ENCODE measurements at places on chromosomes 2 and 18. TPM values are rescaled to one million over a fixed set of nuclear protein-coding genes. Genes with fewer than 3 reads are reported as not detected.

GRCh38 chr2:202687276-202687675 is 52.5 kb downstream of the FAM117B start:
- no peaks in the 10 kb centered on the region for H3K36me3 ChIP-seq
- H3K27ac ChIP-seq = no peak overlapping the region
- H3K27me3 ChIP-seq = no peaks in the 10 kb centered on the region

DNA sequence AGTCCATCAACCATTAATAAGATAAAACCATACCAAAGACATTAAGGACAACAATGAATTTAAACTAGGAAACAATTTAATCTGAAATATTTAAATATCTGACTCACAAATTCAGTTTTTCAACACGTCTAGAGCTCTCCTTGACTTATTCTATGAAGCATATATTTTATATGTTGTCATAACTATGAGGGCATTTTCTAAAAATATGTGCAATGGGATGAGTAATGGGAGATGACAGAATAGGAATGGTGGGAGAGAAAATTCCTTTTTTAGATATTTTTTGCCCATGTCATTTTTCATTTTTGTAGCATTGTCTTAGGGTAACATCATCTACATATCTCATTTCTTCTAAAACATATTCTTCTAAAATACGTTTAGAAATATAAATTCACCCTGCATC is 79.2 kb upstream of the CDH2 start:
- H3K36me3 ChIP-seq = no peaks in the 10 kb centered on the region
- DNase-seq = no peak
- H3K4me1 ChIP-seq = no peaks in the 10 kb centered on the region
- H3K27me3 ChIP-seq = no peaks in the 10 kb centered on the region
- H3K4me3 ChIP-seq = no peak overlapping the region

DNA sequence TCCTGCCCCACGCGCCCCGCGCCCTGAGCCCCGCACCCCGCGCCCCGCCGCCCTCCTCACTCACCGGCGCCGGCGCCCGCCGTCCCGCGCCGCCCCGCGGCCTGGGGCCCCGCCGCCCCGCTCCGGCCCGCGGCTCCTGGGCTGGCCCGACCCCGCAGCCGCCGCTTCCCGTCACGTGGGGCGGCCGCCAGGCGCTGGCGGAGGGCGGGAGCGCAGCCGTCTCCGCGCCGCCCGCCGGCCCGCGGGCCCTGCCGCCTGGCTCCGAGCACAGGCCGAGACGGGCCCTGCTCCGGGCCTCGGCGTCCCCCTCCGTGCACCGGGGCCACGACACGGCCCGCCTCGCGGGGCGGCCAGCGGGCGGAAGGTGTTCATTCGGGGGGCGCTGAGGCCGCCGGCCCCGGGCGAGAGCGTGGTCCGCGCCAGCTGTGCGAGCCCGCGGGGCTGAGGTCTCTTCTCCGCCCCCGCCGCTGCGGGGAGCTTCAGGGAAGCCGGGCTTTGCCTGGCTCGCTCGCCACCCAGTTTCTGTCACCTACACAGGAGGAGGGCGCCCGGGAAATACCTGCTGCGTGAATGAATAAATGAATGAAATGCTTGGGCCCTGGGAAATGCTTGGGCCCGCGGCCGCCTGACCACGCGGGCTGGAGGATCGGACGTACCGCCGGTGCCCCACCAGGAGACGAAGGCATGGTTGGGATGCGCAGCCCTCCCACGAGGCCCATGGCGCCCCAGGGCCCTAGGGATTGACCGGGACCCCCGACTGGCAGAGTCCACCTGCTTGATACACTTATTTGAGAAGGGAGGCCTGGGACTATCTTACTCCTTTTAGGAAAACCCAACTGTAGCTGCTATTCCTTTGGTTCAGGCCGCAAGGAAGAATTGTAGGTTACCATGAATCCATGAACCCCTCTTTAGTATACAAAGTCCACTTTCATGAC is at the start of gene TGFBRAP1:
Gene TGFBRAP1 (minus strand): TSS at position 175 of the 935 bp plus-strand sequence. CDS start 21,434 bp downstream, outside the sequence.
- H3K27me3 ChIP-seq = peaks cover 14% of the 10 kb centered on the region
- peak; percentile 71 for DNase-seq
- peak within 1 kb of the TSS; percentile 68 for H3K4me3 ChIP-seq
- H3K27ac ChIP-seq = no peak within 1 kb of the TSS
- H3K4me1 ChIP-seq = peaks cover 12% of the 10 kb centered on the region
- H3K36me3 ChIP-seq = no peaks in the 10 kb centered on the region

- DNase-seq = no peak
- H3K36me3 ChIP-seq = no peaks in the 10 kb centered on the region
- peaks cover 22% of the 10 kb centered on the region for H3K4me1 ChIP-seq
- H3K27ac ChIP-seq = no peak overlapping the region
These were observed 180.3 kb upstream of the SMAD2 start for GRCh38 chr18:48110797-48111196.

DNA sequence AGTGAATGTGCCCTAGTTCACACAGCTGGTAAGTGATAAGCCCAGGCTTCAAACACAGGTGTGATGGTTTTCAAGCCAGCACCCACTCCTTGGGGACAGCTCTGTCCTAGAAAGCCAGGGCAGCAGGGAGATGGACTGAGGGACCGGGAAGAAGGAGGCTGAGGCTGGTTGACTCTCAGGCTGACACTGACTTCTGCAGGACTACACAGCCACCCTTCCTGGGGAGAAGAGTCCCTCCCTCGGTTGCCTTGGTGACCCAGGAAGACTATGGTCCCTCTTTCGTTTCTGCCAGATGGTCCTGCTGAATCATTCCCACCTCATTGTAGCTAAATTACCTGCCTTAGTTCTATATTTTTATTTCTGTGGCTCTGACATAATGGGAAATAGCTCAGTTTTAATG is 11.3 kb upstream of the FSHR start:
- DNase-seq = no peak
- no peaks in the 10 kb centered on the region for H3K36me3 ChIP-seq
- no peak overlapping the region for H3K4me3 ChIP-seq
- peaks cover 19% of the 10 kb centered on the region for H3K4me1 ChIP-seq
- no peak overlapping the region for H3K27ac ChIP-seq

- H3K4me3 ChIP-seq = no peak overlapping the region
- H3K36me3 ChIP-seq = no peaks in the 10 kb centered on the region
- H3K27ac ChIP-seq = no peak overlapping the region
- no peaks in the 10 kb centered on the region for H3K27me3 ChIP-seq
- H3K4me1 ChIP-seq = no peaks in the 10 kb centered on the region
These were observed 97.6 kb downstream of the NDUFA10 start for GRCh38 chr2:239927424-239927981.

DNA sequence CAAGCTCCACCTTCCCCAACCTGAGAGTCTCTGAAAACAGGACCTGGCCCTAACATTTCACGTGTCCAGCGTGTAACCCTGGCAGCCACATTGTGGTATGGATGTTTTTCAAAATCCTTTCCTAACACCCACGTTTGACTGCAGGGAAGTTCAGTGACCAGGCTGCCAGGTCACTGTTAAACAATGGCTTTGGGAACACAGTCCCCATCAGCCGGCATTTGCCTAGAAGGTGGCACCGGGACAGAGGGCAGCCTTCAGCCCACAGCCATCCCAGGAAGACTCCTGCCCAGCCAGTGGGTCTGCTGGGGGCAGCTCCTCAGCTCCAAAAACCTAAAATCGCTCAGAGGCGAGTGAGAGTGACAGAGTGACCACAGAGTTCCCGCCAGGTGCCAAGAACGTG is 140.2 kb downstream of the SH3BP4 start:
- H3K4me3 ChIP-seq = no peak overlapping the region
- no peaks in the 10 kb centered on the region for H3K27me3 ChIP-seq
- H3K36me3 ChIP-seq = no peaks in the 10 kb centered on the region
- H3K27ac ChIP-seq = no peak overlapping the region
- no peak for DNase-seq
- no peaks in the 10 kb centered on the region for H3K4me1 ChIP-seq

- no peaks in the 10 kb centered on the region for H3K27me3 ChIP-seq
- H3K27ac ChIP-seq = no peak overlapping the region
- no peak overlapping the region for H3K4me3 ChIP-seq
- no peaks in the 10 kb centered on the region for H3K4me1 ChIP-seq
- no peak for DNase-seq
These were observed 1066.2 kb downstream of the TDRD15 start for GRCh38 chr2:22189893-22190480.

Gene SLC14A1
- total RNA-seq = not detected

Gene ARHGEF4
- 16.6 TPM for total RNA-seq

Gene MC5R
- not detected for total RNA-seq

Data from GM23338 (cell line).